ENCODE measurements at places on chromosomes 1 and 21.

DNA sequence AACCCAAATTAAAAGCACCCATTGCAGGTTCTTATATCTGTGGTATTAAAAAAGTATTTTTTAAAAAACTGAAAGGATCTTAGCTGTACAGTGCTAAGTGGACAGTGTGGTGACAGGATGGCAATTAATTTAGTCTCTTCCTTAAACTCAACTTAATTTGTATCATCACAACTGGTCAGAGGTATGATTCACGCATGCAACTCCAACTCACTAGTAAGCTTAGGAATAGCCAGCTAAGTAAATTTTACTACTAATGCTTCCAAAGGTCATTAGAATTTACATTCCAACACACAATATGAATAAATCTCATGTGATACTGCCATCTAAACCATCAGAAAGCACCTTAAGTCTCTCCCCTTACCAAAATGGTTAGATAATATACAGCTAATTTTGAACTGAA lies 35.4 kb downstream of the ENAH start:
- H3K4me3 ChIP-seq, result no peak overlapping the region
- H3K27ac ChIP-seq, result no peak overlapping the region
- no peaks in the 10 kb centered on the region for H3K27me3 ChIP-seq
- H3K36me3 ChIP-seq, result no peaks in the 10 kb centered on the region
- no peak for DNase-seq
- H3K4me1 ChIP-seq, result no peaks in the 10 kb centered on the region

DNA sequence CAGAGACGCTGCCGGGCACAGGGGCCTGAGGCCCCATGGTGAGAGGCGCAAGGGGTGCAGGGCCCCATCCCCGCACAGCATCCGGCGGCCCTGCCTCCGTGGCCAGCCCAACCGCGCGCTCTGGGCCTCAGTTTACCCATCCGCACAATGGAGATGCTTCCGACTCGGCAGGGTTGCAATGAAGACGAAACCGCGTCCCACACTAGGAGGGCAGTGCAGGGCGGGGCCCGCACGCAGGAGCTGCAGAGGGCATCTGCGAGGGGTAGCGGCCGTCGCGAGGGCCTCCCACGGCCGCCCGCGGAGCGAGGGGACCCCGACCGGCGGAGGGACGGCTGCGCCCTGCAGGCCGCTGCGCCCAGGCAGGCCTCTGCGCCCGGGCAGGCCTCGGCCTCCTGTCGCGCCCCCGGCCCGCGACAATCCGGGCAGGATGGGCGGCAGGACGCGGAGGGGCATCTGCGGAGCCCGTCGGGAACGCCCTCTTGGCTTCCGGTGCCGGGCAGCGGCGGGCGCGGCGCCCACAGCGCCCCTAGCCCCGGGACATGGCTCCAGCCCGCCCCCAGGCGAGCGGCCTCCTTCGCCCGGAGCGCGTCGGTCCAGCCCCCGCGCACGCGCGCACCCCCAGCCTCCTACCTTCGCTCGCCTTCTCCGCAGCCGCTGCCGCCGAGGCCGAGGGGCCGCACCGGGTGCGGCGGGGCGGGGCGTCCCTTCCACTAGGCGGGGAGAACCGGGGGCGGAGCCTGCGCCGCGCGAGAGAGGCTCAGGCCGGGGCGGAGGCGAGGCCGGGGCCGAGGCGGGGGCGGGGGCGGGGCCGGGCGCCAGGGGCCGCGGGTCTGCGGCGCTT lies 15.3 kb downstream of the RNU1-1 start:
- H3K27ac ChIP-seq, result no peak overlapping the region
- H3K4me3 ChIP-seq, result peak overlapping the region; percentile 73
- H3K4me1 ChIP-seq, result peaks cover 17% of the 10 kb centered on the region
- peak; percentile 88 for DNase-seq
- peaks cover 10% of the 10 kb centered on the region for H3K27me3 ChIP-seq

GRCh38 chr1:199580300-199580699 lies 447.2 kb upstream of the NR5A2 start:
- H3K4me3 ChIP-seq, result no peak overlapping the region
- peaks cover 12% of the 10 kb centered on the region for H3K27me3 ChIP-seq
- no peak overlapping the region for H3K27ac ChIP-seq
- no peak for DNase-seq

DNA sequence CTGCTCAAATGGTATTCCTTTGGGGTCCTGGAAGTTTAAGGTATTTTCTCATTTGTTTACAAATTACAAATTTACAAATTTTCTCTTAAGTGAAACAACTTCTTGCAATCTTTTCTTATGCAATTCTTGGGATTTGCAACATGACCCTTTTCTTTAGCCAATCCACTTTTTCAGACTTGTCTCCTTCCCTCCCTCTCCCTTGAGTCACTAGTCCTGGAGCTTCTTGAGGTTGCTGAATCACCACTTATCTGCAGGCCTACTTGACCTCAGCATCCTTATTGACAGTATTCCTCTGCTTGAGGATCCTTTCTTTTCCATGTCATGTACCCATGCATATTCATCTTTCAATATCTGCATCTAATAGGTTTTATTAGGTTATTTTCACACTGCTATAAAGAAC lies 302.8 kb upstream of the ADAMTS5 start:
- no peak for DNase-seq
- H3K27ac ChIP-seq, result no peak overlapping the region
- H3K4me1 ChIP-seq, result no peaks in the 10 kb centered on the region
- no peak overlapping the region for H3K4me3 ChIP-seq
- H3K36me3 ChIP-seq, result no peaks in the 10 kb centered on the region

DNA sequence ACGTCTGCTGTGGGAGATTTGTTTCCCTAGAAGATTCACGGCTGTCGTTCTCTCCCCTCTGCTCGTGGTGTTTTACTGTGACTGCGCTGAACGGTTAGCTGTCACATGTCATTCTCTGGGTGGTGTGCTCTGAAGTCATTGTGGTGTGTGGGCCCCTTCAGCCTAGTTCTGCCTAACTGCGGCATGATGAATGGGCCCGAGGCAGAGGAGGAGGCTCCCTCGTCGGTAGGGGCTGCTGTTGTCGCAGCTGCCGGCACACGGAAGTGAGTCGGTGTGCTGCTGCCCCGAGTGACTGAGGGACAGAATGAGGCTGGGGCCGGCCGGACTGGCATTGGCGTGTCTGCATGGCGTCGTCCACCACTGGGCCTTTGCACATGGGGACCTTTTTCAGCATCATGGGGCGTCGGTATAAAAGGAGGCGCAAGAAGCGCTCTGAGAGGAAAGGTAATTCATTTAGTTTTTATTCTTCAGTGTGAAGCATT lies 77.9 kb downstream of the ADARB1 start:
- H3K27ac ChIP-seq, result peak overlapping the region; percentile 88
- H3K36me3 ChIP-seq, result peaks cover 10% of the 10 kb centered on the region
- H3K4me1 ChIP-seq, result peaks cover 44% of the 10 kb centered on the region
- H3K4me3 ChIP-seq, result peak overlapping the region; percentile 75
- no peaks in the 10 kb centered on the region for H3K27me3 ChIP-seq

DNA sequence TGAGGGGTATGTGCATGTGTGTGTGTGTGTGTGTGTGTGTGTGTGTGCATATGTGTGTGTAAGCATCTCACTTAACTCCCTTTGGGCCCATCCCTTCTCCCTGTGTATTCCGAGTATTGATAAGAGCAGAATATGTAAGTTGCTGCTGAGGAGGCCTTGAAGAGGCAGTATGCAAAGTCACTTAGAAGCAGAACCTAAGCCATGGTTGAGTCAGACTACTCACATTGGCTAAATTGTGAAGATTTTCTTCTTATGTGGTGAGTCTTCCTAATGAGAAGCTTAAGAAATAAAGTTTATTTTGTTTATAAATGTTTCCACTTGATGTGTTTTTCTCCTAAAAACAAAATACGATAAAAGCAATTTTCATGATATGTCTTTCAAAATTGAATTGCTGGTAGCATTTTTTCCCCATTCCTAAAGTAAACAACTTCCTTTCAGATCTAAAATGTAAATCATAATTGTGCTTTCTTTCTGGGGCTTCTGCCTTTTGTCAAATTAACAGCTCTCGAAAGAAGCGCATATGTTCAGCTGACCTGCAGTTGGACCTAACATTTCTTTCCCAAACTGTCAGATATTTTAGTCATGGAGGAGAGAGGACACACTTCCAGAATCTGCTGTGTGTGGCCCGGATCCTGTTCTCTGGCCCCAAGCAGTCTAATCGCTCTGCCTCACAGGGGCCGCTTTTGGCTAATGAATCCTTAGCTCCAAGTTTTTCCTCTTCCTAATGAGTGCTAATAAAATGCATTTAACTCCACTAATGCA lies 284.0 kb downstream of the DUSP10 start:
- H3K4me1 ChIP-seq, result no peaks in the 10 kb centered on the region
- no peaks in the 10 kb centered on the region for H3K36me3 ChIP-seq
- DNase-seq, result no peak

- DNase-seq, result no peak
- H3K4me1 ChIP-seq, result peaks cover 17% of the 10 kb centered on the region
Measured at GRCh38 chr1:243287652-243288051, 31.8 kb downstream of the SDCCAG8 start.

All from activated CD8-positive, alpha-beta memory T cell treated with anti-CD3 and anti-CD28 coated beads, Interleukin-2, amount 10 ng/mL, durations not matched to agents 7 days and 5 days (primary cell).